Fibroblast of lung (primary cell): ENCODE measurements at places on chromosomes 16 and 17. TPM values are rescaled to one million over a fixed set of nuclear protein-coding genes. Genes with fewer than 3 reads are reported as not detected.

GRCh38 chr17:41835800-41836549 is at the start of gene NT5C3B:
TSS of gene NT5C3B (minus strand) at chr17:41836232. CDS start at chr17:41836193, 39 bp downstream.
- no peaks in the 10 kb centered on the region for H3K36me3 ChIP-seq
- H3K4me1 ChIP-seq = peaks cover 2% of the 10 kb centered on the region
- DNase-seq = peak; percentile 27
- H3K27me3 ChIP-seq = no peaks in the 10 kb centered on the region
- H3K27ac ChIP-seq = no peak within 1 kb of the TSS

- H3K4me1 ChIP-seq = no peaks in the 10 kb centered on the region
- H3K27ac ChIP-seq = no peak overlapping the region
- DNase-seq = no peak
- no peak overlapping the region for H3K4me3 ChIP-seq
These were observed 36.9 kb downstream of the TMEM235 start for GRCh38 chr17:78268191-78268874.

DNA sequence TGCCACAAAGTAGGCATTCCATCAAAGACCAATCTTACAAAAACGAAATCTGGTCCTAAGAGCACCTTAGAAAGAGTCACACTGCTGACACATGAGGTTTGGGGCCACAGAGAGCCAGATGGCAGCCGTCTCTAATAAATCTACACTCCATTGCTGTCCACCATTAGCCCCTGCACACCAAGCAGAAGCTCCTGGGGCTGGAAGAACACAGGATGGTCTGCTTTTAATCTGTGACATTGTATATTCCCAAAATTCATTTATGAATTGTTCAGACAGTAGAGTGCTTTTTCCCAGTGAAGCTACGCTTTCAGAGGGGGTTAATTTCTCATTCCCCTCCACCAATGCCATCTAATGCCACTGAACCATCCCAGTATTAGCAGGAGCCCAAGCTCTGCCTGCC is 1.6 kb downstream of the CYB561 start:
- H3K27me3 ChIP-seq = no peaks in the 10 kb centered on the region
- H3K4me1 ChIP-seq = peaks cover 2% of the 10 kb centered on the region
- DNase-seq = no peak
- H3K4me3 ChIP-seq = no peak overlapping the region

- H3K27me3 ChIP-seq = peaks cover 18% of the 10 kb centered on the region
- no peak for DNase-seq
- no peak overlapping the region for H3K27ac ChIP-seq
- H3K36me3 ChIP-seq = no peaks in the 10 kb centered on the region
These were observed 5.5 kb downstream of the SOX8 start for GRCh38 chr16:986925-987582.

- H3K4me1 ChIP-seq = no peaks in the 10 kb centered on the region
- no peak overlapping the region for H3K4me3 ChIP-seq
- H3K27ac ChIP-seq = no peak overlapping the region
- no peak for DNase-seq
- H3K27me3 ChIP-seq = no peaks in the 10 kb centered on the region
These were observed 202.9 kb upstream of the IRX3 start for GRCh38 chr16:54489225-54490111.

DNA sequence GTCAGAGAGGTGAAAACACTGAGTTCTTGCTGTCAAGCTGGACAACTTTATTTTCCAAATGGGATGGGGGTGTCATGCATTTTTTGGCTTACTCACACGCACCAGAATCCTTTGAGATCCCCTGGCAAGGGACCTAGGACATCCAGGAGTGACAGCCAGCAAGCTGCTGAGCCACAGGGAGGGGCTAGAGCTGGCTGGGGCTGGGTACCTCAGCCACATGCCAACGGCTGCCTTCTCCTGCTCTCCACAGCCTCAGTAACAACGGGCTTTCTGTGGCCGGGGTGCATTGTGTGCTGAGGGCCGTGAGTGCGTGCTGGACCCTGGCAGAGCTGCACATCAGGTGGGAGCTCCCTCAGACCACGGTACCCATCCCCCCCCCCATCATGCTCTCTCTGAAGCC is 47.6 kb downstream of the NLRC5 start:
- H3K27me3 ChIP-seq = no peaks in the 10 kb centered on the region
- no peak for DNase-seq
- peaks cover 8% of the 10 kb centered on the region for H3K4me1 ChIP-seq
- H3K36me3 ChIP-seq = peaks cover 21% of the 10 kb centered on the region
- no peak overlapping the region for H3K27ac ChIP-seq

GRCh38 chr16:86076606-86077005 is 177.6 kb downstream of the IRF8 start:
- H3K4me3 ChIP-seq = no peak overlapping the region
- no peaks in the 10 kb centered on the region for H3K36me3 ChIP-seq

DNA sequence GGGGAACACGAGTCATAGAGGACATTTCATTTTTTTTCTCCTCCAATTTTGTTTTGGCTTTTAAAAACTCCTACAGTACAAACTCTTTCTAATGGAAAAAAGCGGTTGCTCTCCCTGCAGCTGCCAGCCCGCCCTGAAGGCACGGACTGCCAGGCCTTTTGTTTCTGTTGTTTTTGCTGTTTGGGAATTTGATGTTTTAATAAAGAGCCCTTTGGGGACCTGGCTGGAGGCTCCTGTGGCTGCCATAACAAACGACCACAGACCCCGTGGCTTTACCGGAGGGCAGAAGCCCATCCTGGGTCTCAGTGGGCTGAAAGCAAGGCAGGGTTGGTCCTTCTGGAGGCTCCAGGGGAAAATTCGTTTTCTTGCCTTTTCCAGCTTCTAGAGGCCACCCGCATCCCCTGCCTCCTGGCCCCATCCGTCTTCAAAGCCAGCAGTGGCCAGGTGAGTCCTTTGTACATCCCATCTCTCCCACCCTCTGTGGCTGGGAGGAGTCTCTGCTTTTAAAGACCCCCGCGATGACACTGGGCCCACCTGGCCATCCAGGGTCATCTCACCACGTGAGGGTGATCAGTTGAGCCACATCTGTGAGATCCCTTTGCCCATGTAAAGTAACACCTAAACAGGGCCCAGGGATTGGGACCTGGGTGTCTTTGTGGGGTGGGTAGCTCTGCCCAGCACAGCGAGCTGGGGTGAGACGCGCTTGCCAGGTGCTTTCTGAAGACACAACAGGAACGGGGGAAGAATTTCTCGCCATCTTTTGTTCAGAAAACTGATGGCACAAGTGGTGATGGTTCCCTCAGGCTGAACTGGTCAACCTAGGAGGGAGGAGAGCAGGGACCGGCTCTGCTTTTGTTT is 113.9 kb downstream of the BANP start:
- H3K4me1 ChIP-seq = peaks cover 28% of the 10 kb centered on the region
- H3K27me3 ChIP-seq = no peaks in the 10 kb centered on the region
- H3K27ac ChIP-seq = peak overlapping the region; percentile 18
- no peak for DNase-seq
- H3K36me3 ChIP-seq = no peaks in the 10 kb centered on the region

DNA sequence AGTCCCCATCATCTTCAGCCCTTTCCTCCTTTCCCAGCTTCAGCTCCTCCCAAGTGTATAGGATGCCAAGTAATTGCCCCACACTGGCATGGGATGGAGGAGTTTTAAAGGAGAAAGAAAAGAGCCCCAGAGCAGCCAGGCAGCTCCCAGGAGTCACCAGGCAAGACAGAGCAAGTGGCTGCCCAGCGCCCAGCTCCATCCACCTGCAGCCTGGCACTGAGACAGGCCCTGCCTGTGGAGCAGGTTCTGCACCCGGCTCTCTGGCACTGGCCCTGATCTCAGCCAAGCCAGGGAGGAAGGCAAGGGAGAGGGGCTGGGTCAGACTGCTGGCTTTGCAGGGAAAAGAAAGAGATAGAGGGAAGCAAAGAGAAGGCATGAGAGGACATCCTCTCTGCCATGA is 21.7 kb downstream of the FOXN1 start:
- H3K27me3 ChIP-seq = peaks cover 4% of the 10 kb centered on the region
- H3K4me1 ChIP-seq = no peaks in the 10 kb centered on the region
- no peak for DNase-seq
- no peaks in the 10 kb centered on the region for H3K36me3 ChIP-seq
- no peak overlapping the region for H3K27ac ChIP-seq

DNA sequence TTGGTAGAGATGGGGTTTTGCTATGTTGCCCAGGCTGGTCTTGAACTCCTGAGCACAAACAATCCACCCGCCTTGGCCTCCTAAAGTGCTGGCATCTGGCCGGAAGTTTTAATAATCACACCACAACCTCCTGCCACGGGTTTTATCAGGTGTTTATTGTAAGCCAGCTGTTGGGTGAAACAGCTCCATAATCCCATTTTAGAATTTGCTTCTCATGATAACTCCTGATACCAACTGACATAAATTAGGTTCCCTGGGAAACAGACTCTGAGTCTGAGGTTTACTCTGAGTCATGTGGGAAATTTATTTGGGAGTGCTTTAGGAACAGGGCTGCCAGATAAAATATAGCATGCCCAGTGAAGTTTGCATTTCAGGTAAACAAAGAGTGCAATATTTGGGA is 122.6 kb upstream of the MED13 start:
- no peaks in the 10 kb centered on the region for H3K27me3 ChIP-seq
- no peaks in the 10 kb centered on the region for H3K4me1 ChIP-seq
- H3K4me3 ChIP-seq = no peak overlapping the region
- H3K36me3 ChIP-seq = no peaks in the 10 kb centered on the region

DNA sequence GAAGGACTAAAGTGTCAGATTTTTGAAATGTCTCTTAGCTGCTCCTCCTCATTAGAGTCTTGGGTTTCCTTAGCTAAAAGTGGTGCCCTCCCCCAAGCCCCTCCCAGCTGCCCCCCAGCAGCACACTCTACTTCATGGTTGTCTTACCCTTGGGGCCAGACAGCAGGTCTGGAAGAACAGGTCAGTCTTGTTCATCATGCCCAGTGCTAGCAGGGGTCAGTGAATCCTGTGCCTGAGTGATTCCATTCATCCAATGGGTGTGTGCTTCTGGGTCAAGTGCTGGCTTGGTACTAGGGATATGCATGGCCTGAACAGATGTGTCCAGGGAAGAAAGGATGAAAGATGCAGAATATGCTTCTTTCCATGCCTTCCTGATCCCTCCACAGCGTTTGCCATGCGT is 93.2 kb downstream of the GNAO1 start:
- H3K4me1 ChIP-seq = no peaks in the 10 kb centered on the region
- H3K36me3 ChIP-seq = no peaks in the 10 kb centered on the region
- DNase-seq = no peak
- H3K4me3 ChIP-seq = no peak overlapping the region
- H3K27me3 ChIP-seq = peaks cover 2% of the 10 kb centered on the region

GRCh38 chr17:46167826-46168569 is 25.2 kb downstream of the KANSL1 start:
- no peaks in the 10 kb centered on the region for H3K27me3 ChIP-seq
- peaks cover 7% of the 10 kb centered on the region for H3K36me3 ChIP-seq
- H3K27ac ChIP-seq = no peak overlapping the region
- no peak overlapping the region for H3K4me3 ChIP-seq
- DNase-seq = peak; percentile 89
- peaks cover 10% of the 10 kb centered on the region for H3K4me1 ChIP-seq

GRCh38 chr17:45391291-45391690 is 41.4 kb downstream of the ARHGAP27 start:
- peaks cover 8% of the 10 kb centered on the region for H3K27me3 ChIP-seq
- H3K4me1 ChIP-seq = peaks cover 7% of the 10 kb centered on the region
- H3K36me3 ChIP-seq = no peaks in the 10 kb centered on the region
- H3K4me3 ChIP-seq = no peak overlapping the region
- DNase-seq = no peak
- no peak overlapping the region for H3K27ac ChIP-seq

- no peaks in the 10 kb centered on the region for H3K4me1 ChIP-seq
- no peak overlapping the region for H3K4me3 ChIP-seq
- H3K36me3 ChIP-seq = no peaks in the 10 kb centered on the region
- H3K27ac ChIP-seq = no peak overlapping the region
- H3K27me3 ChIP-seq = peaks cover 2% of the 10 kb centered on the region
These were observed 45.4 kb downstream of the NKD1 start for GRCh38 chr16:50593410-50594150.

- H3K4me3 ChIP-seq = no peak overlapping the region
- no peaks in the 10 kb centered on the region for H3K36me3 ChIP-seq
- peaks cover 3% of the 10 kb centered on the region for H3K4me1 ChIP-seq
- DNase-seq = no peak
These were observed 1.9 kb downstream of the KRTAP4-8 start for GRCh38 chr17:41096055-41096454.

DNA sequence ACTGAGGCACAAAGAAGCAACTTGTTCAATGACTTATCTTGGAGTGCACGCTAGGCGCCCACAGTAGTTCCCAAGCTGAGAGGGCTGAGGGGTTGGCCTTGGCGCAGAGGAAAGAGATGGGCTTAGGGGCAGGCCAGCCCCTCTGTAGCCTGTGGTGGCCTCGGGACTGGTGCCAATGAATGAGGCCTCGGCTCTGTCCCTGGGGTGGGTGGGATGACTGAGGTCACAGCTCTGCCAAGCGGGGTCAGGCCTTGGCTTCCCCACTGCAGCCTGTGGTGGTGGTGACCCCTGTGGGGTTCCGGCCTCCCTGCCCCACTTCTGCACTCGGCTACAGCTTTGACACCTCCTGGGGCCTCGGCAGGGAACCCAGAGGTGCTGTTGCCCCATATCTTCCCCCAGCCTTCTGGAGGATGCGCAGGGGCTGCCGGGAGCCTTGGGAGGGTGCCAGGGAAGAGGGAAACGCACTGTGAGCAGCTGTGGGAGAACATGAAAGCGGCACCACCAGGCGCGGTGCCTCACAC is 46.0 kb downstream of the BEAN1 start:
- no peak overlapping the region for H3K27ac ChIP-seq
- H3K36me3 ChIP-seq = no peaks in the 10 kb centered on the region
- H3K27me3 ChIP-seq = peaks cover 3% of the 10 kb centered on the region

DNA sequence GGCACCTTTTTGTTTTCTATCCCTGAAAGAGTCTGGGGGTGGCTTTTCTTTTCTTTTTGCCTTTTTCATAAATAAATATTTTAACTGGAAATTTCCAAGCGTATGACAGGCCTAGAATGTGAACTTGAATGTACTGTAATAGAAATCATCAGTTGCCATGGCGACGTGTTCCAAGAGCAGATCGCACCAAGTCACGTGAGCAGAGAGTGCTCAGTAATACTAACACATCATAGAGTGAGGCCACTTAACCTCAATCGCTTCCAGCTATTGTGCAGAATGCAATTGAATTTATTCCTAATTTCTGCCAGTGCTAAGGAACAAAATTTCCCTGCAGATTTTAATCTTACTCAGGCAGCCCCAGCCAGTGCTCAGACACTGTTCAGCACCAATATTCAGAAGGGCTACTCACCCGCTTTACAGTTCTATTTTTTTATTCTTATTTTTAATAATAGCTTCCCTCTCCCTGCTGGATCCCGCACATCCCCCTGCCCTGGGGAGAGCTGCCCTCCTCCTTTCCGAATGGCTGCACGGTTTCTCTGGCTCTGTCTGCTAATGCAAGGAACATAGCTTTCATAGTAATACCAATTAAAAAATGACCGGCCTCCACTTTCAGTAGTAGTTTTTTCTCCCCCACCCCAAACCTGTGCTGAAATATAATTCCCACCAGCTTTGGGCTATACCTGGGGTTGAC is 26.2 kb upstream of the PMFBP1 start:
- no peaks in the 10 kb centered on the region for H3K36me3 ChIP-seq
- no peaks in the 10 kb centered on the region for H3K4me1 ChIP-seq
- no peak overlapping the region for H3K4me3 ChIP-seq

TERB1 gene
- under 0.01 and 0.17 TPM in 2 replicates for total RNA-seq

KRTAP3-2 gene
- total RNA-seq = not detected in 2 replicates

CACNG3 gene
- total RNA-seq = not detected in 2 replicates
